ENCODE measurements at places on chromosomes 13 and 19. TPM values are rescaled to one million over a fixed set of nuclear protein-coding genes. Genes with fewer than 3 reads are reported as not detected.
A peak's percentile ranks its signal among the peaks of the same experiment; 100 is the strongest.

The NLRP5 gene
- total RNA-seq: not detected

The CERS1 gene
- total RNA-seq: 21.2 TPM

The ZFR2 gene
- 4.1 TPM for total RNA-seq

The LIPE gene
- 10.2 TPM for total RNA-seq

The MAB21L1 gene
- total RNA-seq: 1.6 TPM

The PABPC3 gene
- 0.41 TPM for total RNA-seq

The C3 gene
- total RNA-seq: 11.4 TPM

DNA sequence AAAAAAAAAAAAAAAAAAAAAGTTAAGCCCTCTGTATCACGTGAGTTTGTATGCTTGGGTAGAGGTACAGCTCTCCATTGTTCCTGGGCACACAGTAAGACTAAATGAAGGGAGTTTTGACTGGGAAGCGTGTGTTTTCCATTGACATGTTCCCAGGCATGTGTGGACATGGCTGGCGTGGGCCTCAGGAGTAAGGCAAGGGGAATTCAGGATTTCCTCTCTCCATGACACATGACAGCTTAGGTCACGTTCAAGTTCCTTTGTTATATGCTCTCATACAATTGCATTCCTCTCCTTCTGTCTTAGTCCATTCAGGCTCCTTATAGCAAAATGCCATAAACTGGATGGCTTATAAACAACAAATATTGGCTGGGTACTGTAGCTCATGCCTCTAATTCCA lies 17.1 kb upstream of the MAP3K10 start:
- DNase-seq: no peak

- DNase-seq: no peak
These were observed 218.0 kb downstream of the RGCC start for GRCh38 chr13:41675306-41675705.

DNA sequence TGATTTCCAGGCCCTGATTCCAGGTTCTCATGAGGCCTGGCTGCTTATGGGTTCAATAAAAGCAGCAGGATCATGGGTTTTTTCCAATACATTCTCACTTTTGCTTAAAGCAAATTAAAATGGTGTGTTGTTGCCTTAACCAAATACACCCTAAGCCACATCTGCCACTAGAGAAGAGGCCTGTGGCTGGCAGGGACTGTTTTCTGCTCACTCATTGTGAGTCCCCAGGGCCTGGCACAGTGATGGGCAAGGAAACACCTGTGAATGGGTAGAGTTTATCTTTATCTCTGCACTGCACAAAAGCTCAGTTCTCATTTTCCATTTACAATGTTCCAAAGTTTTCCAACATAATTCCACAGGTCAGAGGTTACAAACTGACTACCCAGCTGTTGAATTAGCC lies 726.0 kb downstream of the UQCRFS1 start:
- no peak for DNase-seq

DNA sequence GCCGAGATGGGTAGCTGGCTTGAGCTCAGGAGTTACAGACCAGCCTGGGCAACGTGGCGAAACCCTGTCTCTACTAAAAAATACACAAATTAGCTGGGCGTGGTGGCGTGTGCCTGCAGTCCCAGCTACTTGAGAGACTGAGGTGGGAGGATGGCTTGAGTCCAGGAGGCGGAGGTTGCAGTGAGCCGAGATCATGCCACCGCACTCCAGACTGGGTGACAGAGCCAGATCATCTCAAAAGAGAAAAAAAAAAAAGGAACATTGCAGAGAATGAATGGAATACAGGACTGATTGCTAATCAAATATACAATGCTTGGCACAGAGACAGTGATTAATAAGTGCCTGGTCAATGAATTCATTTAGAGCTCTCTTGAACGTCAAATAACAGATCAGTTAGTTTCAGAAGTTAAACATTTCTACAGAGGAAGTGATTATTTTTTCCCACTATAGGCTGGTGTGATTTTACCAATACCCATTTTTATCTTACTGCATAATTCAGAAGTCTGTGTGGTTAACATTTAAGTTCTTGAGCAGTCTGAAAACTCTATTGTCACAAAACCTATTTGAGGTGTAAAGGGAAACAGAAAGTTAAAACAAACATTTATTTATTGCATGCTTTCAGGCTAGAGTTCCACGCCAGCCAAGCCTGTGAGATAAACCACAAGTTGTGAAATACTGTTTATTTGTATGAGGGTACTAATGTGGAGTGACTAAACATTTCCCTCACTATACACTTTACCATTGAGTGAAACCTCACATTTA lies 7.7 kb upstream of the TBC1D4 start:
- no peak for DNase-seq

- no peak for DNase-seq
These were observed 41.4 kb downstream of the SIPA1L3 start for GRCh38 chr19:37948362-37948761.

GRCh38 chr13:44429311-44429710 lies 55.7 kb downstream of the SERP2 start:
- DNase-seq: no peak

DNA sequence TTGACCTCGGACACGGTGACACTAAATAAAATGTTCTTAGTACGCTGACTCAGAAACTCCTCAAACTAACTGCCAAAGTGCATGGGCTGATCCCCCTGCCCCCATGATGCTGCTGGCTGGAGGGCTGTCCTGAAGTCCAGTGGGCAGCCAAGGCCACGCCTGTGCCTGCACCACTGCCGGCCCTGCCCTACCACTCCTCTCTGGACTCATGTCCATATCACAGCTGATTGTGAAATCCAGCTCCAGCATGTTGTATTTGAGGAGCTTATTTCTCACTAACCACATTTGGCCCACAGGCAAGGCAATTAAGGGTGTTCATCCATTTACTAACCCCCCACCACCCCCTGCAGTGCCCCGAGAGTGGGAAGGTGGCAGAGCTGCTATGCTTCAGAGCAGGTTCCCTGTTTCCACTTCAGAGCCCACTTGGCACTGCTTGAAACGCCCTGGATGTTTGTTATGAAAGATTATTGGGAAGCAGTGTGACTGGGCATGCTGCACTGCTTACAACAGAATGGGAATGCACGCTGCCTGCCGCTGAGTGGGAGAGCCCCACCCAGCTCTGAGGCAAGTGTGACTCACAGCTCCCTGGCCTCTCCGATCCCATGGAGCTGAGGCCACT lies 114.0 kb downstream of the UQCRFS1 start:
- DNase-seq: peak; percentile 58

- no peak for DNase-seq
These were observed 31.3 kb downstream of the TEX26 start for GRCh38 chr13:30963791-30964190.
